ENCODE measurements at places on chromosomes 13 and 19.

GRCh38 chr19:47520839-47521238 lies 6.0 kb upstream of the NAPA start:
- DNase-seq: no peak

GRCh38 chr19:8638078-8638619 lies 7.7 kb downstream of the NFILZ start:
- no peak for DNase-seq

DNA sequence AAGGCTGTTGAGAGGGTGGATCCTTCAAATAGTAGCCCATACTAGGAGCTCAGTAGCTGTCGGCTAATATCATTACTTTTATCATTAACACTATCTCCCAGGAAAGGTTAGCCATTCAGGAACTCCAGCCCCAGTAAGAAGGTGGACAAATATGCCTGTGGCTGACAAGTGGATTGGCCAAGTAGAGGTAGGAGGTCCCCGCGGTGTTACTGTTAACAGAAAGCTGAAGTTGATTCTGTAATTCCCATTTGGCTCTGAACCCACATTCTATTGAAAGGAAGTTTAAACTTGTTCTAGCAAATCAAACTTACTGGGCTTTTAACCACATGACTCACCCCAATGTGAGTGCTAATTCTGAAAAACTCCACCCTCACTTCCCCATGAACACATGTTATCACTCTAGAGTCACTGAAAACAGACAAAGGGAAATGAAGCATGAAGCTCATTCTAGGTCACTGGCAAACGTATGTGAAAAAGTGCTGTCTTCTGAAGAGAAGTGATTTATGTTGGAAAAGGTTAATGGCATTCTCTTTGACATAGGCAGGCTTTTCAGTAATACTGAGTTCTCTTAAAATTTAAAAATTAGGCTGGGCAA lies 273.5 kb downstream of the FGF14 start:
- no peak for DNase-seq

GRCh38 chr19:15893477-15893876 lies 4.4 kb downstream of the CYP4F2 start:
- DNase-seq: no peak

DNA sequence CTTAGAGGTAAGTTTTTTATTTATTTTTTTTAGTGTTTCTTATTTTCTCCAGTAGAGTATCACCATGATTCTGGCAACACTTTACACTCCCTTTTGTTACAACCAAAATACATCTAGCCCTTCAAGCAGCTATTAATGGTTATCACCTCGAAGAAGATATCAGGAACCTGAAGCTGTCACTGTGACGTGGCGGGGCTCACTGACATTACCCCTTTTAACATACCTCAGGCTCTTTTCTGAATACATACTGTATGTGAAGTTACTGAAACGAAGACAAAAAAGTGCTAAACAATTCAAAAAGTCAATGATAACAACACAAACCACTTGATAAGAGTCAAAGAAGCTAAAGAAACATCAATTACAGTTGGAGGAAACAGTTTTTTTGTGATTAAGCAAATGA lies 1218.7 kb downstream of the EFNB2 start:
- DNase-seq: no peak

DNA sequence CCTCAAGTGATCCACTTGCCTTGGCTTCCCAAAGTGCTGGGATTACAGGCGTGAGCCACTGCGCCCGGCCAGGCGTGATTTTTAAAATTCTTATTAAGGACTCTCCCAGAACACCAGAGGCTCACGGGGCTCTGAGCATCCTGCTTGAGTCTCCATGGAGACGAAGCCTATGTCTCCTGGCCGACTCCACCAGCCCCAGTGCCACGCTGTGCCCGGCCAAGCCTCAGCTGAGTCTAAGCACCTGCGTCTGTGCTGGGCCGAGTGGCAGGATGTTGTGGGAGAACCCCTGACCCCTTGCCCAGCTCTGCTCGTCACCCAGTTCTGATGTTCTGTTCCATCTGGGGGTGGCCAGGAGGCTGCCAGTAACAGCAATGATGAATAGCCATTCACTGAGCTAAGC lies 3.9 kb upstream of the CELF5 start:
- DNase-seq: no peak

- DNase-seq: no peak
Observed at GRCh38 chr13:110062777-110063442, 244.0 kb downstream of the COL4A1 start.

- no peak for DNase-seq
Observed at GRCh38 chr19:33634361-33635091, 12.8 kb downstream of the CHST8 start.

DNA sequence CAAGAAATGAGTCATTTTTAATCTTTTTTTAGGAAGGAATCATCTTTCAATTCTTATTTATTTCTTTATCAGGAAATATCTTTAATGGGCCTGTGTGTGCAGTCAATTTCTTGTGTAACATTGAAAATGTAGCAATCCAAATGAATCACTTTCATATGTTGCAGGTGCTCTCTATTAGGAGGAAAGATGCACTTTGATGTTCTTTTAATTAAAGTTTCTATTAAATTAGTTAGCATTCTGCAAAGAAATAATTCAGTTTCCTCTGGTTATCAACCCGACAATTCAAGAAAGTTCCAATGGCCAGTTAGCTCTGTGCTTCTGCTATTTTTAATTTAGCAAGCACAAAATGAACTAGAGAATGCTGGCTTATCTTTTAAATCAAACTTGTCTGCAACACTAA lies 212.0 kb downstream of the PCDH17 start:
- DNase-seq: no peak

- DNase-seq: no peak
Observed at GRCh38 chr13:43761616-43762315, 25.0 kb downstream of the ENOX1 start.

GRCh38 chr13:46134961-46135522 lies 30.2 kb upstream of the CPB2 start:
- no peak for DNase-seq

DNA sequence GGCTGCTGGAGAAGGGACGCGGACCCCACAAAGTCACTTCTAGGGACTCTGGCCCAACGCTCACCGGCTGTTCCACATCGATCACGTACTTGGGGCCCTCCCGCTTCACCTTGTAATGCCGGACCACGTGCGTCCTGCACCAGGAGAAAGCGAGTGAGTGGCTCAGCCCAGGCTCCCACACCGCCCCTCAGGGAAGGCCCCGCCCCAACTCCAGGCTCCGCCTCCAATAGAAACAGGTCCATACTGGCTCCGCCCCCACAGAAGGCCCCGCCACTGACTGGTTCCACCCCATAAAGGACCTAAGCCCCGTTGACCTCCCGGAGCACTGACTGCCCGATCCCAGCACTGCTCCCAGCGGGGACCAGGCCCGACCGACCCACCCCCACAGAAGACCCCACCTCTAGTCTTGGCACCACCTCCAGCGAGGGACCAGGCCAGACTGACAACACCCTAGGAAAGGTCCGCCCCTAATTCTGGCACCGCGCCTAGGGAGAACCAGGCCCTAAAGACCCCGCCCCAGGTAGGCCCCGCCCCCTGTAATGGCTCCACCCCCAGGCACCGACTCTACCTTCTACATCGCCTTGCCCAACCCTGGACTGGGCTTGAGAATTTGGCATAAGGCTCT lies 11.3 kb downstream of the STAP2 start:
- peak; percentile 47 for DNase-seq

DNA sequence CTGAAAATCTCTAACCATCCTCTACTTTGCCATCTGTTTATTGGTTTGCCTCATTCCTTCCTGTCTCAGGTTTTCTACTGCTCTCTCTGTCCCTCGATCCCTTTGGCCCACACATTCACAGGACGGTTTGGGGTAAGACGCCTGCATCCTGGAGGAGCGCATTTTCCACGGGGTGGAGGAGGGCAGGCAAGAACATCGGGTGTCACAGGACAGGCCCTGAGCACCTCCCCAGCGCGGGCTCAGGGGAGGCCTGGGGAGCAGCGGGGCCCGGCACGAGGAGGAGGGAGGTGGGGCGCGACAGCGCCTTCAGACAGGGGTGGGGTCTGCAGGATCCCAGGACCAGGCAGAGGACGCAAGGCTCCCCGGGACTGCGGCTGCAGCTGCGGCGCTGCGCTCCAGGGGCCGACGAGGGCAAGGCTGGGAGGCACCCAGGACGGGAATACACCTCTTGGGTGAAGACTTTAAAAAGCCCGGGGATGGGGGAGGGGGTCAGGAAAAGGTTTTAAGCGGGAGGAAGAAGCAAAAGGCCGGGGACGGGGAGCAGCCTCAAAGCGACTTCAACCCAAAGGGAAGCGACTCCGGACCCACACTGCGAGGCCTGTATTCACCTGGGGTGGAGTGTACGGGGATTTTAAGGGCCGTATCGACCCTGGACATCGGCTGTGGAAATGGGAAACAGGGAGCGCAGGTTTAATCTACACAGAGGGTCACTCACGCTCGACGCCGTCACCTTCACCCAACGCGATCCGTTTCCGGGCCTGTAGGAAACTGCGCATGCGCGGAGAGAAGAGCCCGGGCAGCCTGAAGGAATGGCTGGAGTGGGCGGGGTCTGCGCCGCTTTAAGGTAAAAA lies at the start of gene ZNF415:
TSS of gene ZNF415 (minus strand) at position 770 of the 851 bp plus-strand sequence. CDS start 10,234 bp downstream, outside the sequence.
- DNase-seq: peak; percentile 16

GRCh38 chr13:113489549-113490495 lies 689 bp downstream of the DCUN1D2 start:
- DNase-seq: peak; percentile 21

DNA sequence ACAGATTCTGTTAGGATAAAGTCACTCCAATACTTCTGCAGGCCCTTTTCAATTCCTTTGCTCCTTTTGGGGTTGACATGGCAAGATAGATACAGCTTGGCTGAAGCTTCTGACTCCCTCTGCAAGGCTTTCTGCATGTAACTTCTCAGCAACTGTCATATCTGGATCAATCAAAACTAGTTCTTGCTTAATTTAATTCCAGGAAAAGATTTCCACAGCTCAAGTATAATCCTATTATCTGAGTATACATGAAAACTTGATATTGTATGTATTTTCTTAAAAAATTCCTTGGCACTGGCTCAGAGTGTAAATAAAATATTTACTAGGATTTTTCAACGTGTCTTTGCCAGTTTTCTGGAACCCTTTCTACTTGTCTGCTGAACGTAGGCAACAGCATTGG lies 109.6 kb downstream of the STARD13 start:
- DNase-seq: no peak

GRCh38 chr19:3775831-3776230 lies 3.8 kb upstream of the RAX2 start:
- DNase-seq: no peak
